Neural cell (in vitro differentiated cells): ENCODE measurements at places on chromosomes 12 and 14. TPM values are rescaled to one million over a fixed set of nuclear protein-coding genes. Genes with fewer than 3 reads are reported as not detected.

The RNF31 gene
- 69.6 and 98.7 TPM in 2 replicates for polyA plus RNA-seq

The CACNA2D4 gene
- not detected in 2 replicates for polyA plus RNA-seq

The E2F7 gene
- polyA plus RNA-seq, result 0.48 and 0.52 TPM in 2 replicates

The LGR5 gene
- 0.16 TPM in 1 of 2 replicates, not detected in the other for polyA plus RNA-seq
